ENCODE measurements at places on chromosomes 12 and 14. TPM values are rescaled to one million over a fixed set of nuclear protein-coding genes. Genes with fewer than 3 reads are reported as not detected.

The KCNK13 gene
- total RNA-seq = not detected

The HVCN1 gene
- total RNA-seq = 5.1 TPM

The NGB gene
- total RNA-seq = not detected

The SYT1 gene
- 1.5 TPM for total RNA-seq

The LALBA gene
- not detected for total RNA-seq

The FGF6 gene
- total RNA-seq = not detected

The PLEKHH1 gene
- 0.86 TPM for total RNA-seq

The C12orf42 gene
- not detected for total RNA-seq

The CSRNP2 gene
- total RNA-seq = 27.1 TPM

The MAGOHB gene
- 25.8 TPM for total RNA-seq

The HOXC12 gene
- total RNA-seq = not detected

The COL2A1 gene
- 3.2 TPM for total RNA-seq

The EML1 gene
- 47.8 TPM for total RNA-seq

The CLEC14A gene
- 0.54 TPM for total RNA-seq
